Mammary microvascular endothelial cell (primary cell): ENCODE measurements at places on chromosomes 7 and 10. TPM values are rescaled to one million over a fixed set of nuclear protein-coding genes. Genes with fewer than 3 reads are reported as not detected.

Gene MYO3A
- total RNA-seq, result not detected in 2 replicates

Gene HNRNPH3
- total RNA-seq, result 21.5 and 25.9 TPM in 2 replicates

Gene GRID2IP
- not detected in 2 replicates for total RNA-seq

Gene CCDC3
- 1.6 and 2.4 TPM in 2 replicates for total RNA-seq

Gene CLCN1
- total RNA-seq, result not detected in 2 replicates
